GOT3 (cell line): ENCODE measurements at places on chromosomes 2 and 18.

- no peak for DNase-seq
Observed at GRCh38 chr2:231433990-231434389, 30.3 kb downstream of the NCL start.

DNA sequence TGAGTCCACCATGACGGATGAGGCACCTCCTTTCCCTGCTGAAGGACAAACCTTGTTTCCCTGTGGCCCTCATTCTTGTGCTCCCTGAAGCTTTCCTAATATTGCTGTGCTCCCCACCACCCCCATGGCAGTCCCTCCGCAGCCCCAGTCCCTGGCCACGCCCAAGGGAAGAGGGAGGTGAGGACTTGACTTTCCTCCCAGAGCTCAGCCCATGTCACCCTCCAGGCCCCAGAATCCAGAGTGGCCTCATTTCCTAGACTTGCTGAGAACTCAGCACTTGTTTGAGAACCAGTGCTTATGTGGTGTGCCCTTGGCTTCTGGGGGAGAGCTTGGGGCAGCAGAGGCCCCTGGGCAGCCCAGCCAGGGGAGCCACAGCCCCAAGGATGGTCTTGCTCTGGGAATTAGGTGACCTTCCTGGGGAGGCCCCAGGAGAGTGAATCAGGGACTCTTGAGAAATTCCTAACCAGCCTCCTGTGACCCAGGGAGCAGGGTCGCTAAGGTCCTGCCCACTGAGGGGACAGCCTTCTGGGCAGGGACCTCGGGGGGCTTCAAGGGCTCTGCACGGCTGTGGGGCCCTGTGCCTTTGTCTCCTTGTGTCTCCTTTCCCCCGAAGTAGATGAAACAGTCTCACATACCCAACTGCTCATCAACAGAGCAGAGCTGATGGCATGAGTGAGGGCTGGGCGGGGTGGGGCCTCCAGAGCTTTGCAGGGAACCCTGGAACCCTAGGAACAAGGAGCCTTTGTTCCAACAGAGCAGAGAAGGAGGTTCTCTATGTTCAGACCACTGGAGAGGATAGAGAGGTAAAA is 27.9 kb downstream of the PSD4 start:
- DNase-seq, result no peak

GRCh38 chr2:216752855-216753505 is 57.6 kb upstream of the IGFBP5 start:
- no peak for DNase-seq

GRCh38 chr2:68345129-68345875 is 19.8 kb upstream of the PLEK start:
- no peak for DNase-seq

- DNase-seq, result no peak
Observed at GRCh38 chr2:179440642-179441251, 176.1 kb upstream of the SESTD1 start.

- DNase-seq, result no peak
Observed at GRCh38 chr2:98426771-98427170, 17.9 kb upstream of the INPP4A start.

DNA sequence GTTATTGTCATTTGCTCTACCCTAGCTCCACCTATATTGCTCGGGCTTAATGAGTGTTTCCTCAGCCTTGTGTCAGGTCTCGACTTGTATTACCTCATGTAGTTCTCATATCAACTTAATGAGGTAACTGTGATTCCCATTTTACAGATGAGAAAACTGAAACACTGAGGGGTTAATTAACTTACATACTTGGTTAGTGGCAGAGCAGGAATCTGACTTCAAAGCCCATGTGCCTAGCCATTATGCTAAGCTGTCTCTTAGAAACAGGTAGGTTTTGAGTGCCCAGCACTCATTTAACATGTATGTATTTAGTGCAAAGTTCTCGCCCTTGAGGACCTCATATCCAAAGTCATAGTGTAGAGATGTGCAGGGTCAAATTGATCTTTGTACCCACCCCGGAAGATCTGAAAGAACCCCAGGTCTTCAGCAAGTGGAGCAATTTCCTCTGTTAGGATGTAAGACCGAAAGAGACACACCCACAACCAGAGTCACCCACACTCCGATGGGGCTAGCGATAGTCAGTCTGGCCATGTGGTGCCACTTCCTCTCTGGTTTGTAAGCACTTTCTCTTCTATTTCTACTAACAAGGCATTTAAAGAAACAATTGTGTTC is 121.0 kb upstream of the SLC39A10 start:
- DNase-seq, result no peak

DNA sequence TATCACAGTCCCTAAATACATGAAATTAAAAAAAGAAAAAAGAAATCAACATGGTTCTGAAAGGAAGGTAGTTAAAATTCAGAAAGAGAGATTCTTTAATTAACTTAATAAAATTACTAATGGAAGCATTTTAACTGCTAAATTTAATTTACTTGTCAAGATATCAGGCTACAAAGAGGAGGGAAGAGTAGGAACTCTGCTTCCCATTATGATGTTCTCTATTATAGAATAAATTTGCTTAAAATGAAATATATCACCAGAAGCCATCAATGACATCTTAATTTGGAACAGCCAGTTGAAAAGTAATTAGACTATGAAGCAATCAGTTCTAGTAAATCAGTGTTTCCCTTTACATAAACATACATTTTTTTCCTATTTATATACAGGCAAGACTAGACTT is 611.8 kb upstream of the FANCL start:
- no peak for DNase-seq

GRCh38 chr2:59389240-59389639 is 1148.1 kb upstream of the FANCL start:
- no peak for DNase-seq

DNA sequence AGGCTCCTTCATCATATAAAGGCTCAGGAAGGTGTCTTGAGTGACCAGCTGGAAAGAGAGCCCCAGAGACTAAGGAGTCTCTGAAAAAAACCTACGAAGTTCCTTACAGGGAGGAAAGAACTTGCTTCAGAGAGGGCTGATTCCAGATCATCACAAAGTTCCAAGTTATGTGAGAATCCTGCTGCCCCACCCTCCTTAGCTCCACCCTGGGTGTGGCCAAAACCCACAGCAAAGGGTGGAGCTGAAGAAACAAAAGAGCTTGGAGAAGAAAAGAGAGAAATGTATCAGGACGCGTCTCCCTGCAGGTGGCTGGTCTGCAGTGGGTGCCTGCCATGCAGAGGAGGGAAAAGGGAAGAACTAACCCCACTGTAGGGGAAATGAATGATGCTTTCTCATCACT is 32.8 kb upstream of the ZNF396 start:
- DNase-seq, result no peak

GRCh38 chr2:67561457-67561965 is 164.4 kb downstream of the ETAA1 start:
- DNase-seq, result no peak

DNA sequence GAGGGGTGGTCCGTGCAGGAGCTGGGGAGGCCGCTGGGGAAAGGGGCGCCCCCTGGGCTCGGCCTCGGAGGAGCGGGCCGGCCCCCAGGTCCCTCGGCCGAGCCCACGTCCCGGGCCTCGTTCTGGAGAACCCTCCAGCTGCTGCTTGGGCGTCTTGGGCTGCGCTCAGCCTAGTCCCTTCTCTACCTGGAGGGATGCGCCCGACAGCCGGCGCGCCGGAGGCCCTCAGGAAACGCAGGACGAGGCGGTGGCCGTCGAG is 293 bp upstream of the D2HGDH start:
- DNase-seq, result no peak

GRCh38 chr2:140349695-140350094 is 1569.5 kb upstream of the NXPH2 start:
- no peak for DNase-seq

- no peak for DNase-seq
Observed at GRCh38 chr2:26605195-26605998, 35.8 kb downstream of the CIB4 start.

DNA sequence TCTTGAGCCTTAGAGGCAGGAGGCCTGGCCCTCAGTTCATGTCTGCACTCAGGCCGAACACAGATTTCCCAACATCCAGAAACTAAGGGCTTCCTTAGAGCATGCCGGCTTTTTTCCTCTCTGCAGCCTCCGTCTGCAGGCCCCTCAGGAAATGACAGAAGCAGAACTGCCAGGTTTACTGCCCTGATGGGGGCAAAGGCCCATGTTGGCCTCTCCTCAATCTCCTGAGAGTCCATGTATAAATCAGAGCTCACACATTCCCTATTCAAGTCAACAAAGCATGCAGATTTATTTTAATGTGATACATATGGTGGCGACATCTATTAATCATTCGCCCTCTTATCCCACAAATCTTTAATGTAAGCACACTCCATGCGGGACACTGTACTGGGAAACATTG is 475.6 kb upstream of the HS6ST1 start:
- DNase-seq, result no peak

DNA sequence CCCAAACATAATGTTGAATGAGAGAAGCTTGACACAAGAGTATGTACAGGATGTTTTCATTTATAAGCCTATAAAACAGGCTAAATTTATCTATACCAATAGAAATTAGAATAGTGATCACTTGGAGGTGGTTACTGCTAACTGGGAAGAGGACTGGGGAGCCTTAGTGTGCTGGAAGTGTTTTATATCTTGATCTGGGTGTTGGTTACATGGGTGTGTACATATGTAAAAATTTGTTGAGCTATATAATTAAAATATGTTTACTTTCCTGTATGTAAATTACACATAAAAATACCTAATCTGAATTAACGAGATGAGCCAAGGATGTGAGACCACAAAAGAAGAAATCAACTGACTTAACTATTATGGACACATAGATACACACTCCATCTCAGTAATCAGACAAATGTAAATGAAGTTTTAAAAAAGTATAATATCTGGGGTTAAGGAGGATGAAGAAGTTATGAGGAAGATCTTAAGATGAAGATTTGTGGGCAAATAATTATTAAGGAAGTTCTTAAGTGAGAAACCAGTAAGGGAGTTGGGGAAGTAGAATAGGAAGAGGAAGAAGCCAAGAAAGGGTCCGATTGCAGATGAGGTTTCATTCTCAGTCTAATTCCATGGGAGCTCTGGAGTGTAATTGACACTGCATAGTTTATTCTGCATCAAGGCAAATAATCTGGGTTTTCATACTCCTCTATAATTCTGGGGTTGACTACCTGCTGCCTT is 32.3 kb upstream of the NABP1 start:
- no peak for DNase-seq
